ENCODE measurements at places on chromosomes 16 and 17.

DNA sequence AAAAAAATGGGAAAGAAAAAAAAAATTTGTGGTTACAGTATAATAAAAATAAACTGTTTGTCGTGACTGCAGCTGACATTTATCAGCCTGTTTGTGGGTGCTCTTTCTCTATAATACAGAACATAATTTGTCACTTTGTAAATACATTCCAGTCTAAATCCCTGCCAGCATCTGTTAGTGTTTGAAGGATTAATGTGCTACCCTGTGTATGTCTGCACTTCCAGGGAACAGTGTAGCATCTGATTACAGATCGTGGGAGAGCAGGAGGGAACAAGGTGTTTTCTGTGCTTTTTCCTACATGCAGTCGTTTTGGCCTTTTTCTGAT lies 265.1 kb downstream of the WWOX start:
- DNase-seq, result no peak

DNA sequence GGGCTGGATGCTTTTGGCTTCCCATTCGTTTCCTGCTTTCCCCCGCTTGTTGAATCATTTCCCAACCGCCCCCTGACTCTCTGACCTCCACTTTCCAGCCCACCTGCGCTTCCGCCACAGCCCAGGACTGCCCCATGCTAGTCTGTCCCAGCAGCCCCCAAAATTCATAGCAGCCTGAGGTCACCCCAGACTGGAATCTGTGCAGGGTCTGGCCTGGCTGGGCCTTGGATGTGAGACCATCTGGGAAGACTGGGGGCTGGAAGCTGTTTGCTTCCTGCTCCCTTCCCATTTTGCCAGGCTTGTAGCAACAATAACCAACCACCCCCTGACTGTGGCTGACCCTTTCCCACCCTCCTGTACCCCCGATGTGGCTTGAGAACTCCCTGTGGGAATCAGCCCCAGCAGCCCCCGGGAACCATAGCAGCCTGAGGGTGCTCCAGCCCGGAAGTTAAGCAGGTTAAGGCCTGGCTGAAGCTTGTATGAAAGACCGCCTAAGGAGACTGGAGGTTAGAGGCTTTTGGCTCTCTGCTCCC lies 2290.8 kb downstream of the TP53TG3F start:
- no peak for DNase-seq

DNA sequence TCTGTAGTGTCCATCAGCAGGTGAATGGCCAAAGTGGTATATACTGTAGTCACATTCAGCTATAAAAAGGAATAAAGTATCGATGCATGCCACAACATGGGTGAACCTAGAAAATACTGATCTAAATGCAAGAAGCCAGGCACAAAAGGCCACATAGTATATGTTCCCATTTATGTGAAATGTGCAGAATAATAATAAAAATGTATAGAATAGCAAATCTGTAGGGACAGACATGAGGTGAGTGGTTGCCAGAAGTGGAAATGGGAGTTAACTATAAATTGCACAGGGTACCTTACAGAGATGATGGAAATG lies 23.1 kb downstream of the DBNDD1 start:
- no peak for DNase-seq

DNA sequence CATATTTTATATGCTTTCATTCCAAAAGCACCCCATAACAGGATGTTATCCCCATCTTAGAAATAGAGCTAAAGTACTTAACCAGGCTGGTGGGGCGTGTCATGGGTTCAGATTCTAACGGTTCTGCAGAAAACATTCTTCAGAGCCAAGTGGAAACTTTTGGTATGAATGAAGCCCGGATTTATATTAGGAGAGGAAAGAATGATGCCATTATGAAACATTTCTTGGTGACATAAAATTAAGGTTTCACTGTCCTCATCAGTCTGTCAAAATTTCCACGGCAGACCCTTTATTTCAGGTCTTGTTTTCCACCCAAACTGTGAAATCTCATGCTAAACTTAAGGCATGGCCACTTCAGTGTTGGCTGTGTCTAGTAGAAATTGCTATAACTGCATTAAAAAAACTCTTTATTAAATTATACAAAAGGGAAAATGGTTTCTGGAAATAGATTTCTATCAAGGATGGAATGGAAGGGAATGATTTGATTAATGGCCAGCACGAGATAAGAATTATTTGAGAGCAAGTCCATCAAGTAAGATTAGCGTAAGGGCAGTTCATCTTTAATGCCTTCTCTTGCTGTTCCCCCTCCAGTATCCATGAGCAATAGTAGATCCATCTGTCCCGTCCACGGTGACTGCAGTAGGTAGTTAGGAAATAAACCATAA lies 11.7 kb downstream of the PRKCA start:
- DNase-seq, result no peak

- no peak for DNase-seq
Measured at GRCh38 chr17:31444026-31444425, 52.6 kb downstream of the RAB11FIP4 start.

DNA sequence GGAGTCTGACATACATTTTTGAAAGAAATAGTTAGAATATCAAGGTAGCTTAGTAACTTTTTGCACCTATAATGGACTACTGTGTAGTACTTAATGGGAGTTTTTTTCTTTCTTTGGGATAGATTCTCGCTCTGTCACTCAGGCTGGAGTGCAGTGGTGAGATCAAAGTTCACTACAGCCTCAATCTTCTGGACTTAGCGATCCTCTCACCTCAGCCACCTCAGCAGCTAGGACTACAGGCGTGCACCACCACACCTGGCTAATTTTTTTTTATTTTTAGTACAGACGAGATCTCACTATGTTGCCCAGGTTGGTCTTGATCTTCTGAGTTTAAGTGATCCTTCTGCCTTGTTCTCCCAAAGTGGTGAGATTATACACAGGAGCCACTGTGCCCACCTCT lies 9.5 kb downstream of the TAOK1 start:
- DNase-seq, result no peak

DNA sequence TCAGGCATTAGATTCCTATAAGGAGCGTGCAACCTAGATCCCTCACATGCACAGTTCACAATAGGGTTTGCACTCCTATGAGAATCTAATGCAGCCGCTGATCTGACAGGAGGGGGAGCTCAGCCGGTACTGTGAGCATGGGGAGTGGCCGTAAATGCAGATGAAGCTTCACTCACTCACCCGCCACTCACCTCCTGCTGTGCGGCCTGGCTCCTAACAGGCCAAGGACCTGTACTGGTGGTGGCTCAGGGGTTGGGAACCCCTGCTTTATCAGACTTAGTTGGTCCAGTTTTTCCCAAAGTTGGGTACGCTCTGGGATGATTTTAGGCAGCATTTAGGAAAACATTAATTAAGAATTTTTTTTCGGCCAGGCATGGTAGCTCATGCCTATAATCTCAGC lies 103.8 kb downstream of the MARF1 start:
- DNase-seq, result no peak

DNA sequence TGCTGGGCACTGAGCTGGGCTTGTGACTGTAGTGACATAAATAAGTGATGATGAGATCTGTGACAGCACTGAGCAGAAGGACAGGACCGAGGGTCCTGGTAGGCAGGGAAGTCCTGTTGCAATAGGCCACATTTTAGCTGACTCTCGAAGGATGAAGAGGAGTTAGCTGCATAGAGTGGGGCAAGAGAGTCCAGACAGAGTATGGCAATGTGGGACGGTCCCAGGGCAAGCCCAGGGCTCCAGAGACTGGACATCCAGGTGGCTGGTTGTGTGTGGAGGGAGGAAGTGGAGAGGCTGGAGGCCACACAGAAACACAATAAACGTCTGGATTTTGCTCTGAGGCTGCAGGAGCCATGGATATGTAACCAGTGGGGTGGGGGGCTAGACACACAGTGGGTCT lies 64.5 kb upstream of the ZNF423 start:
- no peak for DNase-seq

DNA sequence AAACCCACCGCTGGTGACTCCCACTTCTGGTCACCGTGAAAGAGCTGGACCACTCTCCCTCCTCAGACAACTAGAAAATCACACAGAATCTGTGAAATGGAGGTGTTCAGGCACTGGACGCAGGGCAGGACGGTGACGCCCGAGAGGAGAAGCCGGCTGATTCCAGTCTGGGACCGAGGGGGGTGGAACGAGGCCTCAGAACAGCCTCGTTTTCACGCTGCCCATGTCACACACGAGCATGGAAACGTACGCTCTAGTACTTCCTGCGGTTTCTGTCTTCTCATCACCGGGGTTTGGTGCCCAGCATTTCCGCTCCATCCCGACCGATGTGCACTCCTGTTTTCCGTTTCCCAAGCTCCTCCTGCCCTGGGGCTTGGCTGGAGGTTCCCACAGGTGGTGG lies 101.8 kb upstream of the METRNL start:
- DNase-seq, result no peak

DNA sequence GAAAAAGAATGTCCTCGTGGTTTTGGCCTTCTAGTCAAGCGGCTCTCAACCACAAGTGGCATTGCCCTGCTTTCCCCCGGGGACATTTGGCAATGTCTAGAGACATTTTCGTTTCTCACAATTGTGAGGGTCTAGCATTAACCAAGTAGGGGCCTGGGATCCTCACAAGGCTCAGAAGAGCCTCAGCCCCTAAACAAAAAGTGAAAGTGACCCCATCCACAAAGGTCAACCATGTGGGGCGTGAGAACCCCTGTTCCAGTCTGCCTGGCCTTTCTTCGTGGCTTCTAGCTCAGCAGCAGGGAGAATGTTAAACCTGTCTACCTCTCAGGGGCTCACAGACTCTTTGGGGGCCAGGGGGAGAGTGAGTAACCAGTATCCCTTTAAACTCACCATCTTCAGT lies 4.8 kb upstream of the RPL38 start:
- no peak for DNase-seq

DNA sequence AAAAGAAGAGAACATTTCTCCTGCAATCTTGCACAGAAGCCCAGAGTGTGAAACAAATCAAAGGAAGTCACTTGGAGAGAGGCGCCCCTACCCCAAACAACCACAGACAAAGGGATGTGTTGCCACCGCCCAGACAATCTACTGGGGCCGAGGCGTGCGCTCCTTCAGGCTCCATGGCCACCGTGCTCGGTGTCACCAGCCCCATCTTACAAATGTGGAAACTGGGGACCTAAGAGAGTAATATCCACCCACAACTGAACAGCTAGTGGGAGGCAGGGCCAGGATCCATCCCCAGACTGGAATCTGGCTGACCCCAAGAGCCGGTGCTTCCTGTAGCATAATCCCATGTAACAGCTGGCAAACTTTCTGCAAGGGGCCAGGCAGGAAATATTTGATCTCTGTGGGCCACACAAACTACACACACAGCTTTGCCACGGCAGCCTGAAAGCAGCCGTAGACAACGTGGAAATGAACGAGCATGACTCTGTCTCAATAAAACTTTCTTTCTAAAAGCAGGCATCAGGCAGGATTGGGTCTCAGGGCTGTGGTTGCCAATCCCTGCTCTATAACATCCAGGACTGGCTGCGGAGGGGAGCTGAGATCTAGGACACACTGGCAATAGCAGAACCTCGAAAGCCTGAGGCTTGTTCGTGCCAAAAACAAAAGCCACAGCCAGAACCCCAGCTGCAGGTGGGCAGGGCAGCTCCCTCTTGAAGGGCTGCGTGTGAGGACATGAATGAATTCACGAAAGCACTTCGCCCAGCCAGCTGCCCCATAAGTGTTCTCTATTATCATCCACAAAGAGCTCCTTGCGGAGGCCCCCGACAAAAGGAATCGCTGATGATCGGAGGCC lies 26.6 kb upstream of the GINS2 start:
- DNase-seq, result no peak

DNA sequence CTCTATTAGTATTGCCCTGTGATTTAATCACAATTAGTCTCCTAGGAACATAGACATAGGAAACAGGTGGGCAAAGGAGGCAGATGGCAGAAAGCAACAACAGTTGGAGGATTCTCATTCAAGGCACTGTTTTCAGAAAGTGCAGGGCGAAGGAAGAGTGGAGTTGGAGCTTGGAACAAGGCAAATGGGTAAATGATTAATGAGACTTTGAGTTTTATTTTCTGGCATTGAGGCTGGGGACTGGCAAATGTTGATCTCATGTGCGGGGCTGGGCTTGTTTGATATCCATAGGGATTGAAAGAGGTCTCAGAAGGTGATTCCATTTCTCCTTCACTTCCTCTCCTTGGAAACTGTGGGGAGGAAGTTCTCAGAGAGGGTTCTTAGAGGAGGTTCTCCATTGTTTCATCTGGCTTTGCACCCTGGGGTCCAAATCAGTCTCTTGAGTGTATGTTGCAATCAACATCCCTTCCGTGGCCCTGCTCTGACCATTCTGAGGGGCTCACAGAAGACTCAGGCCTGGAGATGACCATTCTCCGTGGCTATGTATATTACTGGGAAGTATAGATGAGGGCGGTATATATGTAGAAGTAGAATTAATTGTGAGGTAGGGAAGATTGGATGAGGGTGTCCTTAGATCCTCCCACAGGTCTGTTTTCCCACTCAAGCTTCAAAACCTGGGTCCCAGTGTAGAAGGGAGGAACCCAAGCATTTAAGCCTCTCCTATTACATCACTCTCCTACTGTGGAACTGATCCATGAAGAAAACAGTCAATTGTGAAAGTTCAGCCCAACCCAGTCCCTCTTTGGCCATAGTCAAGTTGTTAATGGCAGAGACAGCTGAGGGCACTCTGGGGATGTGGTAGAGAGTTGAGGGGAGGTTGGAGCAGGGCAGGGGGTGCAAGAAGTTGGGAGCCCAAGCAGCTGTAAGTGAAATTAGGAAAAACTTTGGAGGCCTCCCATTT lies 36.5 kb upstream of the SRSF1 start:
- no peak for DNase-seq

DNA sequence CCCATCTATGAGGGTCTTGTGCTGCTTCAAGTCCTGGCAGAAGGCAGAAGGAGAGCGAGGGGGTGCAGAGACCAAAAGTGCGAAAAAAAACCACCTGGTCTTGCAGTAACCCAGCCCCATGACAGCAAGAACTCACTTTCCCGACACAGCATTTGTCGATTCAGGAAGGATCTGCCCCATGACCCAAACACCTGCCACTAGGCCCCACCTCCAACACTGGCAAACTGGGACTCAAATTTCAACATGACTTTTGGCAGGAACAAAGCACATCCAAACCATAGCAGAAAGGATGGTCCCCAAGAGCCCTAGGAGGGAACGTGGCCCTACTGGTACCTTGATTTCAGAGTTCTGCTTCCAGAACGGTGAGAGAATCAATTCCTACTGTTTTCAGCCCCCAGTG lies 34.7 kb upstream of the KLHDC4 start:
- DNase-seq, result no peak

GRCh38 chr17:33019161-33019890 lies 27.7 kb downstream of the SPACA3 start:
- DNase-seq, result no peak

GRCh38 chr17:17944743-17945142 lies 27.5 kb downstream of the TOM1L2 start:
- DNase-seq, result no peak

GRCh38 chr17:66337866-66338485 lies 35.6 kb downstream of the PRKCA start:
- no peak for DNase-seq

GRCh38 chr16:66474750-66475199 lies 47.7 kb downstream of the BEAN1 start:
- no peak for DNase-seq

GRCh38 chr17:69066482-69066881 lies 5.8 kb upstream of the ABCA9 start:
- DNase-seq, result no peak

- no peak for DNase-seq
Measured at GRCh38 chr17:34672176-34672785, 92.9 kb downstream of the TMEM132E start.

Measured in cortex of kidney (tissue), 1 donor.